Transverse colon (tissue), 4 donors: ENCODE measurements at places on chromosomes 1 and 21. TPM values are rescaled to one million over a fixed set of nuclear protein-coding genes. Genes with fewer than 3 reads are reported as not detected.

FNDC10 gene
- 3.0 TPM for total RNA-seq

OR2T2 gene
- total RNA-seq = not detected

DNA sequence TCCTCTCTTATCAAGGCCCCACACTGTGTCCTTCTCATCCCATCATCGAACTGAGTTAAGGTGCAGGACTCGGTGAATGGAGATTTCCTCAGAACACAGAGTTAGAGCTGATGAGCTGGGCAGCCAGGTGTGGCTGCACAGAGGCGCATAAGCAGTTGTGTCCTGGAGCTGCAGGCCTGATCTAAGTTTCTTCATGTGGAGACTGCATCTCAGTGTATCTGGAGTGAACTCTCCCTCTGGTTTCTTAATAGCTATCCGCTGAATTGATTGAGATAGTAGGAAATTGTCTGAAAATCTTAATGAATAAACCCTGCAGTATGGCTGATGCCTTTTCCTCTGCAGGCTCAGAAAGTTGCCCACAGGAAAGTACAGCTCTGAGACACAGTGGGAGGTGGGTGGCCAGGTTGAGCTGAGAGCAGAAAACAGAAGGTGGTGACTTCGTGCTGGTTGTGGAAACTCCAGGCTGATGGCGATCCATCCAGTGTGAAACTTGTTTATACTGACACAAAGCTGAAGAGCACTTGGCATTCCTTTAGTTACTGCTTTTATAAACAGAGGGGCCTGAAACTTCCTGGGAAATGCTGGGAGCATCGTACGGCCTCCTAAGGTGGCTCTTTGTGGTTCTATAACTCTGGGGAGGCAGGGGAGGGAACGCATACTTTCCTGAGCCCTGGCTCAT is 67.4 kb upstream of the F3 start:
- DNase-seq = no peak
- no peaks in the 10 kb centered on the region for H3K36me3 ChIP-seq
- H3K27ac ChIP-seq = peak overlapping the region; percentile 84
- H3K4me1 ChIP-seq = peaks cover 36% of the 10 kb centered on the region
- H3K4me3 ChIP-seq = no peak overlapping the region

- DNase-seq = no peak
- no peaks in the 10 kb centered on the region for H3K36me3 ChIP-seq
- H3K27ac ChIP-seq = no peak overlapping the region
- H3K4me1 ChIP-seq = no peaks in the 10 kb centered on the region
Observed at GRCh38 chr1:176837708-176838107, 326.8 kb downstream of the ASTN1 start.

GRCh38 chr1:222033450-222033849 is 291.6 kb upstream of the DUSP10 start:
- DNase-seq = no peak
- H3K27me3 ChIP-seq = no peaks in the 10 kb centered on the region
- H3K36me3 ChIP-seq = no peaks in the 10 kb centered on the region

DNA sequence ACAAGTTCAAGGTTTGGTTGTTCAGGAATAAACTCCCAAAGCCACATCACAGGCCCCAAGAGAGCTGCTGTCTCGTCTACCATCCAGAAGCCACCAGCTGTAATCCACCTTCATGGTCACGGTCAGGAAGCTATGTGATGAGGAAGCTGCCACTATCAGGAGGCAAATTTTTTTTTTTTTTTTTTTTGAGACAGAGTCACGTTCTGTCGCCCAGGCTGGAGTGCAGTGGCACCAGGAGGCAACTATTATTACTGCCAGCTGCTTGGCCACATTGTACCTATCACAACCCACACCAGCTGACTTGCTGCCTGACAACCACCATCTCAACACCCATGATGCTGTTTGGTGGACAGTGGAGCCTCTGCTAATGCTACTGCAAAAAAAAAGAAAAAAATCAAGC is 124.1 kb downstream of the OMA1 start:
- no peaks in the 10 kb centered on the region for H3K36me3 ChIP-seq
- no peaks in the 10 kb centered on the region for H3K4me1 ChIP-seq
- H3K27me3 ChIP-seq = no peaks in the 10 kb centered on the region
- no peak overlapping the region for H3K4me3 ChIP-seq

GRCh38 chr21:31753949-31754707 is 22.2 kb upstream of the SCAF4 start:
- no peaks in the 10 kb centered on the region for H3K36me3 ChIP-seq
- no peaks in the 10 kb centered on the region for H3K4me1 ChIP-seq
- H3K27ac ChIP-seq = no peak overlapping the region
- H3K27me3 ChIP-seq = no peaks in the 10 kb centered on the region

GRCh38 chr1:40794048-40794447 is 10.5 kb downstream of the KCNQ4 start:
- H3K4me1 ChIP-seq = peaks cover 22% of the 10 kb centered on the region
- H3K36me3 ChIP-seq = no peaks in the 10 kb centered on the region
- no peak for DNase-seq

DNA sequence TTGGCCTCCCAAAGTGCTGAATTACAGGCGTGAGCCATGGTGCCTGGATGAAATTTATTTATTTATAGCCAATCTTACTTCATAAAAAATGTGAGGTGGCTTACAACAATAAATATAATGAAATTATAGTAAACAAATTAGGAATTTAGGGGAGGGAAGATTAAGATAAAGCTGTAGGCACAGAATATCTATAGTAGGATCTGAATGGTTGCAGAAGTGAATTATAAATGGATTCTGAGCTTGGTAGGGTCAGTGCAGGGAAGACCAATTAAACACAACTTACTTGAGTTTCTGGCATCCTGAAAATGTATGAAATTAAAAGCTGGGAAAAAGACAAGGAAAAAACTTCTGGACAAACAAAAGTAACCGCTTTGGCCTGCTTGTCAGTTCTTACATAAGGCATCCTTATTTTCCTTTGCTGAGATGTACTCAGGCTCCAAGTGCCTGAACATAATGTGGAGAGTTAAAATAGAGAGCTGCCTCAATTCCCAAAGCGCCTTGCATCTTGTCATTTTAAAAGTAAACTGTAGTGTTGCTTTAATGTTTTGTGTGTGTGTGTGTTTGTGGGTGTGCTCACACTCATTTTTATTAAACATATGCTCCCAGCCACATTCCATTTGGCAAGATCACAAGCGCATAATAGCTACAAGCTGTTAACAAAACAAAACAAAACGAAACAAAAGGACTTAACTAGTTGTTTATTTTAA is 247.3 kb downstream of the S1PR1 start:
- DNase-seq = no peak
- H3K27ac ChIP-seq = no peak overlapping the region
- H3K4me1 ChIP-seq = no peaks in the 10 kb centered on the region
- no peaks in the 10 kb centered on the region for H3K27me3 ChIP-seq
- H3K4me3 ChIP-seq = no peak overlapping the region

DNA sequence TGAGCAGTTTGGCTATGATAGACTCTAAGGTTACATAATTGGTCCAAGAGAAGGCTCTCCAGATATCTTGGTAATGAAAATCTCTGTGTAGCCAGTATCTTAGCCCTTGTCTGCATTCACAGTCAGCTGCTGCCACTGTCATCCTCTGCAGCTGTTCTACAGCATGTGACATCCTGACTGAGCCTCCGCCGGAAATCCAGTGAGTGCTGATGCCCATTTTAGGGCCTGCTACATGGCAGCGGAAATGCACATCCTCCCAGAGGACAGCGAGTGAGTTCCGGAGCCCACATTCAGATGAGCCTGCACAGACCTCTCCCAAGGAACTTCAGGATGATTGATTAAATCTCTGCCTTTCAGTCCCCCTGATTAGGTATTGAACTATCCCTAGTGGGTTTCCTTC is 237.1 kb downstream of the HHIPL2 start:
- H3K36me3 ChIP-seq = no peaks in the 10 kb centered on the region
- no peak for DNase-seq
- no peak overlapping the region for H3K4me3 ChIP-seq
- H3K4me1 ChIP-seq = no peaks in the 10 kb centered on the region
- H3K27ac ChIP-seq = no peak overlapping the region

DNA sequence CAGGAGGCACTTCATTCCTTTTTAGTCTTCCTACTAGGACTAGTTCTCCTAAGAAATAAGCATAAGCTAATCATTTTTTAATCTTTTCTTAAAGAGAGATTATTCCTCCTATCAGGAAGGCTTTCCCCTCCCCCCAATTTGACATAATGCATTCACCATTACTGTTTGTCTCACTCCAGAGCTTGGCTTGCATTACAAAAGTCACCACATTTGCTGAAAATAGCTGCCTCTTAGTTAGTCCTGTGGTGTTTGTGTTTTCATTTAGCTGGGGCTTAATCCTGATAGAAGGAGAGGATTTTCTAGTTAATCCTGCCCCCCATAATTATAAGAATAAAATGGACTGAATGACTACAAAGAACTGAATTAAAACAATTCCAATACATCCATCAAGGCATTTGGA is 307.1 kb upstream of the RRP15 start:
- H3K4me3 ChIP-seq = no peak overlapping the region
- DNase-seq = no peak
- no peak overlapping the region for H3K27ac ChIP-seq
